ENCODE measurements at places on chromosomes 6 and 20.

GRCh38 chr20:56630506-56631317 lies 1.6 kb downstream of the TFAP2C start:
- no peak for DNase-seq

DNA sequence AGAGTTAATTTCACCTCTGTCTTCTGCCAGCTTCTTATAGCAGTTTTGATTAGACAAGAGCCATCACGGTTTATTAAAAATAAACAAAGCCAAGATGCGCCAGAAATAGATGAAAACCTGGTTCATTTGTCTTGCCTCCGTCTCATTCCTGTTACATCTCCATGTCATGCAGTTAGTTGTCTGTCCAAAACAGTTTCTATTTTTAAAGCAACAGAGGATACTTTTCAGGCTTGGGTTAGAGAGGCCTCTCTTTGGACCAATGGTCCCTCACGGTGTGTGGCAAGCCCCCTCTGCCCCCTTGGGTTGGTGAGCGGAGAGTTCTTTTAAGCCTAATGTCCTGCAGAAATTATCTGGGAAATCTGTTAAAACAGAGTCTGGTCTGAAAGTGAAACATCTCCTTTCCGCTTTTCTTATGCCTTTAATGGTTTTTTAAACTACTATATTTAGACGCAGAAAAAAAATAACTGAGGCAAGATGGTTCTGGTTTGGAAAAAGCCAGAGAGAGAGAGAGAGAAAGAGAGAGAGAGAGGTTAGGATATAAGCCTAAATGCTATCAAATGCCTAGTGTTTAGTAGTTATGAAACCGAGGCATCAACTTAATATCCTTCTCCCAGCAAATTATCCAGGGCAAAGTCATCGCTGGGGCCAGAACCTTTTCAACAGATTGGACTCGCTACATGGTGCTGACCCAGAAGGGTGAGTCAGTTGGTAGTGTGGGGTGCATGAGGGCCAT lies 64.5 kb downstream of the ZDHHC14 start:
- no peak for DNase-seq

- no peak for DNase-seq
These were observed 712.1 kb downstream of the TBC1D32 start for GRCh38 chr6:120622127-120622631.

- DNase-seq: no peak
These were observed 37.0 kb downstream of the EFHC1 start for GRCh38 chr6:52457096-52457495.

GRCh38 chr6:96089173-96089572 lies 73.4 kb downstream of the FUT9 start:
- no peak for DNase-seq

GRCh38 chr6:6736791-6737654 lies 148.5 kb downstream of the LY86 start:
- DNase-seq: no peak

GRCh38 chr6:110731898-110732297 lies 83.4 kb downstream of the CDK19 start:
- no peak for DNase-seq

DNA sequence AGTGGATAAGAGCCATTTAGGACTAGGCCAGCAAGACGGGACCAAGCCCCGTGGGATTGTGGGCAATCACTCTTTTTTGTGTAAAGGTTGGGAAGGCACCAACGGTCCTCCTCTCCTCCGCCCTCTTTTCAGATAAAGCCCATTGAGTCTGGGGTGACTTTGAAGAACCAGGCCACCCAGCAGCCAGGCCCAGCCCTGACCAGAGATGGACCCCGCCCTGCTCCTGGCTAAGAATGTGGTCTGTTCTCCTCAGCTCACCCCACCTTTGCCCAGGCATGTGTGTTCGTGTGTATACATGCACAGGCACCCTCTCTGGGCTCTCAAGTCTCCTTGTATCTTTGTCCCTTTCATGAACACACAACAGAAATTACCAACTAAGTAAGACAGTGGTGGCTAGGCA lies 9.1 kb downstream of the SDC4 start:
- DNase-seq: no peak

DNA sequence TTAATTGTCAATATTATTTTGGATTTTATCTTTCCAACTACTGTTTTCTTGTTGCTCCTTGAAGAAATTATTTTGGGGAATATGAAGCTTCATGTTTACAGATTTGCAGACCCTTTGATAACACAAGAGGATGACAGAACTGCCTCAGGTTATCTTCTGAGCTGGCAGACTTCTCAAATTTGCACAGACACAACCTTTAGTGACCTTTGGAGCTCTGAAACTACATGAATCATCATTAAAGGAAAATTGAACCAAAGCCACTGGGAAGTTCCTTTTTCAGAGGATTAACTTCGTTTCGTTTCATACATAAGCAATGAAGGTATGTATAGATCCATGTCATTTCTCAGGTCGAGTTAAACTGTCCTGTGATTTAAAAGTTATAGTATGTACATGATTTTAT lies 85.9 kb downstream of the FBXO5 start:
- DNase-seq: no peak

DNA sequence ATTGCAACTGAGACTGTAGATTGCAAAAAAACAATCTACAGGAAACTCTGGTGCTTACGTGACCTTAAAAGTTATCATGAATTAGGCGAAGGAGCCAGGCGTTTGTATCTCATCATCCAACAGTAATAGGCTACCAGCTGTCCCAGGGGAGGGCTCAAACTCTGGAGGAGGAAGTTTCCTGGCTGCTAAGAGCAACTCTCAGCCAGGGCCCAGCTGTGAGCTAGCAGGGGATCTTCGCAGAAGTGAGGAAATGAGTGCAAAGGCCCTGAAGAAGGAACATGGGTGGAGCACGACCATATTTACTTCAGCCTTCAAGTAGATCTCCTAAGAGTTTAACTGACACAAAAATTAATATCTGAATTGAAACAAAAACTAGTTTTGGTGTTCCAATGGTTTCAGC lies 686.9 kb upstream of the MAP3K7 start:
- no peak for DNase-seq

GRCh38 chr6:157830354-157831017 lies 7.4 kb downstream of the SNX9 start:
- DNase-seq: no peak

DNA sequence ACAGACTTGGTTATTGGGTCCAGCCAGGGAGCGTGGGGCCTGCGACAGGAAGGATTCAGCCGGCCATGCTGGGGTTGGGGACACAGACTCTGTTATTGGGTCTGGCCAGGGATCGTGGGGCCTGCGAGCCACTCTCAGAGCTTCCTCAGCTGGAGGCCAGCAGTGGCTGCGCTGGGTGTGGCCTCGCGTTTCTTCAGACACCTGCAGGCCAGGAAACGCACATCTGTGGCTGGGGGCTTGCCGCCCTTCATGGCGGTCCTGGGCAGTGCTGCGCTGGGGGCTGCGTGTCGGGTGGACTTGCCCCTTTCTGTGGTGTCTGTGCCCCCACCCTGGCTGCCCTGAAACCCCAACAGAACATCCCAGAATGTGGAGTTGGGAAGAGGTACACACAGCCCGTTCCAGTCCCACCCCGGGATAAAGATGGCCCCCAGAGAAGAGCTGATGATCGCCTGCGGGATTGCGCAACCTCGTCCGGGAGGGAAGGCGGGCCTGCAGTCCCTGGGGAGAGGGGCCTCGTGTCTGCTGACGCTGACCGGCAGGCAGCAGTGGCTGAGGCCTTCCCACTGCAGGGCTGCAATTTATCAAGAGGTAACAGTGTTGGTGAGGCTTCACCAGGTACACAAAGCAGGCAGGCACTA lies 16.9 kb upstream of the MTG2 start:
- no peak for DNase-seq

DNA sequence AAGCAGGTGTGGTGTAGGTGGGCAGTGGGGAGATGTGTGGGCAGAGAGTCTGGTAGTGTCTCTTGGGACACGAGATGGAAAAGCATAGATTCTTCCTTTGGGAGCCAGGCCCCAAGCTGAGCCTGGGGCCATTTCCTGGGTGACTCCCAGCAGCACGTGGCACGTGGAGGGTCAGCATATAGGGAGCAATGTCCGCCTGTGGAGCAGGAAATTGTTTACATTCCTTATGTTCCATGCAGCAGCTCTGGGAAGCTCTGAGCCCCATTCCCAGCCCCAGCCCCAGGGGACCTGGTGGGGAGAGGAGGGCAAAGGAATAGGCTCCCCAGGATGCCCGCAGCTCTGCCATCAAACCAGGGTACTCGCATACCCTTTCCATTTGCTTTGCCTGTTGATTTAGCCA lies 57.6 kb downstream of the DAAM2 start:
- DNase-seq: no peak

DNA sequence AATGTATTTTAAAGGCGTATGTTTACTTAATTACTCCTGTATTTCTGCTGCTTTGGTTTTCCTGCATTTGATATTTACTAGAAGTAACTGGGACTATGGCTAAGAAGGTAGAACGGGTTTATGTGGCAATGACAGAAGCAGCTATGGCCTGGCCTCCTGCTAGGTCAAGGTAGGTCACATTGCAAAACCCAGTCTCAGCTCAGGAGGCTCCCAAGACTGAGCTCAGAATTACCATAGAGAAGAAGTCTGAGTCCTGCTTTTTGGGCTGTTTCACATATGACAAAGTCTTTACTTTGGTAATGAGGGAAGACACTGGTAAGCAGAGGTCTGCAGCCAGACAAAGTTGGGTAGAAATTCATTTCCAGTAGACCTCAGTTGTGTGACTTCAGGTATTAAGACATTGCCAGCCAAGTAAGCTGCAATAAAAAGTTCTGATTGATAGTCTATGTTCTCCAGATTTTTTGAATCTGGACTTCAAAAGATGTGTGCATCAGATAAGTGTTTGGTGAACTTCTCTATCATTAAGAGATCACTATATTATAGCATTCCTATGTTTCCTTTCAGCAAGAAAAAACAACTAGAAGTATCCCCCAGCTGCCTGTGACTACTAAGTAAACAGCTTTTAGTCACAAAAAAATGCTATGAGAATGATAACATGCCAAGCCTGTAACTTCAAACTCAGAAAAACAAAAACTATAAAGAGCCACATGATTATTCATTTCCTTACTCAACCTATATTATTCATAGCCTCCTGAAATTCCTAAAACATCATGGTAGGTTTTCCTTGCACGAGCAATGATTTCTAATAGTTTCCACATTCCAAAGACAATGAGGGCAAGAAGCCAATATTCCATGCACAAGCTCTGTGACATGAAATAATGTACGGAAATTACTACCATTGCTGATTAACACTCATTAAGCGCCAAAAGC lies 312.3 kb downstream of the HAO1 start:
- DNase-seq: peak; percentile 83

DNA sequence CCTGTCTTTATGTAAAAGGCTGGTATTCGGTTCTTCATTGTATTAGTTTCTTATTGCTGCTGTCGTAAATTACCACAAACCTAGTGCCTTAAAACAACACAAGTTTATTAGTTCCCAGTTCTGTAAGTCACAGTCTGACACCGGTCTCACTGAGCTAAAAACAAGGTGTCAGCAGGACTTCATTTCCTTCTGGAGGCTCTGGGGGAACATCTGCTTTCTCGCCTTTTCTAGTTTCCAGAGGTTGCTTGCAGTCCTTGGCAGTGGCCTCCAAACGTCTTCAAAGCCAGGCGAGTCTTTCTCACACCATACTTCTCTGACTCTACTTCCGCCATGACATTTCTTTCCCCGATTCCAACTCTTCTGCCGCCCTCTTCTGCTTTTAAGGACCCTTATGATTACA lies 43.0 kb upstream of the ZFAND3 start:
- no peak for DNase-seq

DNA sequence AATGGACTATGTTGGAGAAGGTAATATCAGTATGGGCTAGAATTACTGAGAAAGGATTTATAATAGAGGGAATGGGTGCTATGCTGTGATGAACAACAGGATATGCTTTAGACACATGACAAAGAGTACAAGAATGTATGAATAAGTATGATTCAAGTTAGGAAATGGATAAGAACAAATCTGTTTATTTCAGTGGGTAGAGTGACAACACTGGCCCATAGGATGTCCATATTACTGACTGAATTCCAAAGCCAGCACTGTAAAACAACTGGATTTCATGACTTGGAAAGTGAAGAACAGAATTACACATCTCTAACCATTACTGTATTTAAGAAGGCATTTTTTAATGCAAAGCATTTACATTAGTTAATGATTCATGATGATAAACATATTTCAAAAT lies 35.9 kb downstream of the EPM2A start:
- peak; percentile 71 for DNase-seq

DNA sequence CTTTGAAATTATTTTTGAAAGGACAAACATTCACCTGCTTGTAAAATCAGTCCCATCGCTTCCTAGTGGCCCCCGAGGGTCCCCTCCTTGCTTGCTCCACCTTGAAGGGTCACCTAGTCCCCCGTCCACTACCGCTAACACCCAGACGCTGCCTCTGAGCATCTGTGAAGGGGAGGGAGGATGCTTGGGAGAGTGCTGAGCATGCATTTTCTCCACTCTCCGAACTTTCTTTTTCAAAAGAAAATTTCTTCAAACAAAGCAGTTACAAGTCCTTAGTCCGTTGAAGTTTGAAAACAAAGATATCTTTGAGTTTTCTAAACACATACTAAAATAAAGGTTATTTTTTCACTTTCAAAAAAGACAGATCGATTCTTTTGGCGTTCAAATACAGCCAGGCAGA lies 224.3 kb upstream of the ARID1B start:
- DNase-seq: no peak

GRCh38 chr6:149887343-149887742 lies 10.6 kb downstream of the RAET1E start:
- DNase-seq: no peak

DNA sequence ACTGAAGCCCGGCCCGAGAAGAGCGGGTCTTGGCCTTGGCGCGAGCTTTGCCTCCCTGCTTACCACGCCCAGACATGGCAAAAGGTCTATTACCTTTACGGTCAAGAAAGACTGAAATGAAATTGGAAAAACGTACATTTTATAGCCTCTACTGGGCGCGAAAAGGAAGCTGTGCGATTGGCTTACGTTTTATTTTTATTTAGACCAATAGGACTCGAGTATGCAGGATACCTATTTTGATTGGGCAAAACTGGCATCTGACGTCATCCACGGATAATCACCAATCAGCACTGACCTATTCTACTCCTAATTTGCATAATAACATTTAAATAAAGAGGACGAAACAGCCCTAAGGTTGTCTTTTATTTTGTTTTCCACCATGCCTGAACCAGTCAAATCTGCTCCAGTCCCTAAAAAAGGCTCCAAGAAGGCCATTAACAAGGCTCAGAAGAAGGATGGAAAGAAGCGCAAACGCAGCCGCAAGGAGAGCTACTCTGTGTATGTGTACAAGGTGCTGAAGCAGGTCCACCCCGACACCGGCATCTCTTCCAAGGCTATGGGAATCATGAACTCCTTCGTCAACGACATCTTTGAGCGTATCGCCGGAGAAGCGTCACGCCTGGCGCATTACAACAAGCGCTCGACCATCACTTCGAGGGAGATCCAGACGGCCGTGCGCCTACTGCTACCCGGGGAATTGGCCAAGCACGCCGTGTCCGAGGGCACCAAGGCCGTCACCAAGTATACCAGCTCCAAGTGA lies 97.4 kb downstream of the OR2B2 start:
- peak; percentile 90 for DNase-seq

DNA sequence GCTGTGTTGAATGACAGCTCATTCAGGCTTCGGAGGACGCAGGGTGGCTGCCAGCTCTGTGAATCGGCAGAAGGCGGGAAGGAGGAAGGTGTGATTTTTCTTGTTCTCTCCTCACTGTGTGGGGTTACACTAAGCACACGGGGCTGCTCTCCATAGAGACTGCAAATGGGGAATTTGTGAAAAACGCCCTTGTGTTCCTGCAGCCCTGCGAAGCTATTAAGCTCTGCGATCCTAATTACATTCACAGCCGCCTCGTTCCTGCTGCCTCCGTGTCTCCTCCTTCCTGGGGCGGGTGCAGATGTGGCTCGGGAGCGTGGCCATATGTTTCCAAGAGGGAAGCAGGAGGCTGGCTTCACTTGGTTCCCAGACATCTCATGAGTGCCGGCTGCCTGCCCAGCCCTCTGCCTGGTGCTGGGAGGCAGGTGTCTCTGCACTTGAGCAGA lies 124.0 kb downstream of the TOX2 start:
- no peak for DNase-seq

- DNase-seq: no peak
These were observed 47.5 kb downstream of the RNASET2 start for GRCh38 chr6:166908811-166909210.
